ENCODE measurements at places on chromosomes 7 and 10.
A peak's percentile ranks its signal among the peaks of the same experiment; 100 is the strongest.

DNA sequence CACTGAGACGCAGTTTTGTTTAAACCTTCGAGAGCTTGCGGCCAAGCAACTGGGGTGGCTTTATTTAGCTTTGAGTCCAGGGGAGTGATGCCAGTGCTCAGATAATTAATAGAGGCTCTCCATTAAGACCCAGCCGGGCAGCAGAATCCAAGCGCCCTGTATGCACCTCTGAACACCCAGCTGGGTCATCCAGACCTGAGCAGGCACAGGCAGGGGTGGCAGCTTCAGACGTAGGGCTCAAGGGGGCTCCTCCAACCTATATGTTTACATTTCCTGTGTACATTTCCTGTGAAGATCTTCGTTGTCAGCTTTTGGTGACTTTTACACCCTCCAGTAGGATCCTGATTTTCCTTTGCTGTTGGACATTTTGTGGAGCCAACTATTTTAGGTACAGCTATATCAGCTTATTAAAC, 719.5 kb downstream of the LRMDA start:
- DNase-seq: no peak

- no peak for DNase-seq
Observed at GRCh38 chr7:70171369-70171920, 573.2 kb downstream of the AUTS2 start.

DNA sequence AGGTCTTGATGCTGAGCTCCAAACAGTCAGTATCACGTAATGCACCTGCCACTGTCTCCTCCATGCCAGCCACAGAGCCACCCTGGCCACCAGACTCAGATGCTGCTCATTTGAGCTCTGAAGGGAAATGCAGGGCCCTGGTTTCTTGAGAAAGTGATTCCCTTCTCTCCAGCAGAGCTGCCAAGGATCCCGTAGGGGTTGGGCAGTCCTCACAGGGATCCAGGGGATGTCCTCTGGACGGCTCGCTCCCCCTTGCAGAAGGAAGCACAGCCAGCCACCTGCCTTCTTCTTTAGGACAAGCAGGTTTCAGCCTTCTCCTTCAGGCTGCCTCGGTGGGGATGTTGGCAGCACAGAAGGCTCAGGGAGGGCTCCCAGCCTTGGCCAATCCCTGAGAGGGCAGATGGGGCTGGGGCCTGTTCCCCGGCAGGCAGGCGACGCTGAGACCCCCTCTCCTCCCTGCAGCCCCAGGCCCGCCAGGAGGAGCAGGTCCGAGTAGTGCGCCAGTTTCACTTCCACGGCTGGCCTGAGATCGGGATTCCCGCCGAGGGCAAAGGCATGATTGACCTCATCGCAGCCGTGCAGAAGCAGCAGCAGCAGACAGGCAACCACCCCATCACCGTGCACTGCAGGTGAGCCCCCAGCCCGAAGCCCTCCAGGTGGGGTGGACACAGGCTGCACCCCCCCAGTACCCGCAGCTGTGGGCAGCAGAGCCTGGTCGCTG, 48.9 kb downstream of the MKI67 start:
- DNase-seq: no peak

DNA sequence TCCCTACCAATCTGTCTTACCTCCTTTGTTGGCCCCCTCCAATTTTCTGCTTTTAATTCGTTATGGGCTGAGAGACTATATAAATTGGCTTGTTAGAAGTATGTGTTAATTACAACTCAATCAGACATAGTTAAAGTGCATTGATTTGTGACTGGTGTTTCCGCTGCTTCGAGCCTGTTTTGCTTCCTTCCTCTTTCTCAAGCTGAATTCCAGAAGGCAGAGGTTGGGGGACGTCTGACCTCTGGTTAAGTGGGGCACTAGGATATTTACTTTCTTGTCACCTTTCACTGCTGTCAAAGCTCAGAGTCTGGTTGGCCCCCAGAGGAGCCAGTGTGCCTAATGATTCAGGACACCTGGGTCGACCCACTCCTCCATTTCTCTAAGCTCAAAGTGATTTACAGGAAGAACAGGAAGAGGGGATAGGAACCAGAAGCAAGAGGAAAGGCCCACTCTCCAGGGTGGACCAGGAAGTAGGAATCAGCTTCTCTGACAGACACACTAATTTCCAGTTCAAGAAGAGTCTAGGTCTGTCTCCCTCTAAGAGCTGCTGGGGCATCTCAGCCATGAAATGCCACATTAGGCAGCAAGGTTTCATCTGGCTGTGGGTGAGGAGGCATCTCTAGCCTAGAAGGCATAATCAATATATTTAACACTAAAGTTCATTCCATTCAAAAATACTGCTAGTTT, 397.2 kb upstream of the NPVF start:
- no peak for DNase-seq

GRCh38 chr10:232878-233277, 97.6 kb downstream of the ZMYND11 start:
- DNase-seq: no peak

DNA sequence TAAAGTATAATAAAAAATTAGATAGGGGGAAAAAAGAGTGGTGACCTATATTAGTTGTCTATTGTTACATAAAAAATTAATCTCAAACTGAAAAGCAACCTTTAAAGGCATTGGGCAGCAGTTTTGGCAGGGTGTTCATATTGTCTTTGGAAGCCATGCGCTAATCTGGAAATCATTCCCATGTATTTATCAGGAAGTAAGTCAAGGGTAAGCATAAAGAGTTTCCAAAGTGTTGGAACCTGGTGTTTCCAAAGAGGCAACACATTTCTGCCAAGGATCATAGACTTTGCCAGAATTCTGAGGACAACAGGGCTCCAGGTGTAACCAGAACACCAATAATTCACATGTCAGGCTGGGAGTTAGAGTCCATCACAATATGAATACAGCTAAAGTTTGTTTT, 55.7 kb upstream of the EGFR start:
- DNase-seq: no peak

GRCh38 chr10:11205030-11205772, 187.5 kb downstream of the CELF2 start:
- no peak for DNase-seq

GRCh38 chr10:123380491-123381085, 226.4 kb downstream of the BUB3 start:
- no peak for DNase-seq

- peak; percentile 39 for DNase-seq
Observed at GRCh38 chr7:140696680-140697446, at the start of gene NDUFB2. TSS of gene NDUFB2 (plus strand) at chr7:140696708. CDS start at chr7:140696745, 37 bp downstream.

DNA sequence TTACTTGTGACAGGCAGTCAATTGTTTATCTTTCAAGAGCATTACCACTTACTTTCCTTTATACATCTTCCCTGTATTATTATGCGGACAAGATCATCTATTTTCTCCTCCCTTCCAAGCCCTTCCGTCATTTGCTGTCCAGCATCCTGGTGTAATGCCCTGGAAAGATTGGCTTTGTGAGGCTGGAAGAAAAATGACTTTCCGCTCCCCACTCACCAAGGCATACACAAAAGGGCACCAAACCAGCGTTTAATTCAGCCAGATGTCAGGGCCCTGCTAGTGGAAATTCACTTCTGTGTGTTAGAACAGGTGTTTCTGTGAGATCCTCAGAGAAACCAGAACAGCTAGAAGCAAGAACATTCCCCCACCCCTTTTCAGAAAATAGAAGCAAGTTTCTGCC, 128.1 kb upstream of the NANOS1 start:
- DNase-seq: no peak

- DNase-seq: no peak
Observed at GRCh38 chr7:143455942-143456341, 12.7 kb downstream of the TAS2R60 start.

- DNase-seq: peak; percentile 46
Observed at GRCh38 chr10:24209946-24210491, 1.1 kb downstream of the KIAA1217 start.

DNA sequence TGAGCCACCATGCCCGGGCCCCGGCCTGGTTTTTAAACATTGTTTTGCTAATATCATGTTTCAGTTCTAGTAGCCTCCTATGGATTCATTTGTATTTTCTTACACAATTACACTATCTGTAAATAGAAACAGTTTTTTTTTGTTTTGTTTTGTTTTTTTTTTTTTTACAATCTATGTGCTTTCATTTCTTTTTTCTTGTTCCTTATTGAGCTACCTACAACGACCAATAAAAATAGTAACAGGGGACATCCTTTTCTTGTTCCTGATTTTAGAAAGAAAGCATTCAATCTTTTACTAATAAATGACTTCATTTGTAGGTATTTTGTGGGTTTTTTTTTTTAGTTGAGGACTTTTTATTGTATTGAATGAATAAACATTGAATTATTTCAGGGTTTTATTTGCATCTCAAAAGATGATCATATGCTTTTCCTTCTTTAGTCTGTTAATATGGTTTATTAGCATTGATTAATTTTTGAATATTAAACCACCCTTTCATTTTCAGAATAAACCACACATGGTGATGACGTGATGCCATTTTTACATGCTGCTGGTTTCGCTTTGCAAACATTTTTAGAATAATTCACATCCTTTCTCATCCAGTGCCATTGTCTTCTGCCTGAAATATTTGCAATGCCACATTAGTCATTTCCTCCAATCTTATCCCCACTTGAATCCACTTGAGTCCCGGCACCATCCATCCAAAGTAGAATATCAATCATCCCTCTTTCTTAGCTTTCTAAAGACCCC, 18.1 kb upstream of the AKR1E2 start:
- peak; percentile 68 for DNase-seq

GRCh38 chr7:94056796-94057207, 52.6 kb upstream of the BET1 start:
- DNase-seq: peak; percentile 67

DNA sequence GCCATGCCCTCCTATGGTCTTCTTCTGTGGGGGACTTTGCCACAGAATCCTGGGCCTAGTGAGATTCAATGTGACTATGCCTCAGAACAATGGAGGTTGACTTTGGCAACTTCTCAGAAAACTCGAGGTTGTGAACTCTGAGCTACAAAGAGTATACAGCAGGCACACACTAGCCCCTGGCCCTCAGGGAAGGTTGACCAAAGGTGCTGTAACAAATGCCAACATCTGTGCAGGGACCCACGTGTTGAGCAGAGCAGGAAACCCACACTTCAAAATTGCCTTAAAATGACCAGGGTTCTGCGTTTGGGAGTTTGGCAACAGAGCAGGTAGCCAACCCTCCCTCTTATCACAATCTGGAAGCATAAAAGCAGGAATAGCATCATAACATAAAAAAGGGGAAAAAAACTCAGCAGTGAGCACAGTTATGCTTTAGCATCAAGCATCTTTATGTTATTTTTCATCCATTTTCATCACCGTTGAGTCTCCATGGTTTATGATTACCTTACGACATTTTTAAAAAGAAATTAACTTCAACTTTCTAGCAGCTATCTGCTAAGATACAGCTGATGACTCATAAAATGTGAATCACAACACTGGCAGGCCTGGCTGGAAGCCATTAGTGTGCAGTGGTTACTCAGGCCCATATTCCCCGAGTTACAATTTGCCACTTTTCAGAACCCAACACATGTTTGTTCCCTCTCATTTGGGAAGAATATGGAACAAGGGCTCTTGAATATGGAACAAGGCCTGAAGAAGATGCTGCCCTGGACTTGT, 11.1 kb downstream of the PRLHR start:
- peak; percentile 32 for DNase-seq

All from astrocyte of the cerebellum (primary cell).